Stimulated activated CD4-positive, alpha-beta T cell treated with anti-CD3 and anti-CD28 coated beads, Interleukin-4, amount 100 ng/mL, for 48 hours (primary cell): ENCODE measurements at places on chromosomes 1 and 21.

DNA sequence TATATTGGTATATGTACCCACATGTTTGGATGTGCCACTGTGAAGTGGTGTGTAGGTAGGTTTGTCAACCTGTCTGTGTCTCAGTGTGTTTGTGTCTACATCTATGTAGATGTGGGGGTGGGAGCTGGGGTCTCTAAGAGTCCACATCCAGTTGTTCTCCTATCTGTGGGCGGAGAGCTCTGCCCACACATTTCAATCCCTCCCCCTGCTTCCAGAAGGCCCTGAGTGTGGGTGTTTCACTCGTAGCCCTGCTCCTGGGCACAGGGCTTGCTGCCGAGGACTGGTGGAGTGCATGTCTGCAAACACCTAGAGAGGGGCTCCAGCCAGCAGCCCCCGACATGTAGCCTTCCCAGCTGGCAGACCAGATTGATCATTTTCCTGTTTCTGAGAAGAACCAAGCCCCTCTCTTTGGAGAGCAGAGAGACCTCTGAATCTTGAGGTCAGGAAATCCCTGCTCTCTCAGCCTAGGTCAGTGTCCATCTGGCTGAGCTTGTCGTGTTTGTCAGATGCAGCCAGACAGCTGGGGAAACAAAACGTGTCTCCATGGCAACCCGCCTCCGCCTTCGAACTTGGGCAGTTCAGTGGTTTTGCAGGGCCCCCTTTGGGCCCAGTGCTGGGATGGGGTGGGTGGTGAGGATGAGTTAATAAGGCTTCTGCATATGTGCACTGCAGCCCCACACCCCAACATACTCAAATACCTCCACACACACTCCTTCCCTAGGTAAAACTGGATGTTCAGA, 31.2 kb upstream of the SYNC start:
- DNase-seq: no peak

DNA sequence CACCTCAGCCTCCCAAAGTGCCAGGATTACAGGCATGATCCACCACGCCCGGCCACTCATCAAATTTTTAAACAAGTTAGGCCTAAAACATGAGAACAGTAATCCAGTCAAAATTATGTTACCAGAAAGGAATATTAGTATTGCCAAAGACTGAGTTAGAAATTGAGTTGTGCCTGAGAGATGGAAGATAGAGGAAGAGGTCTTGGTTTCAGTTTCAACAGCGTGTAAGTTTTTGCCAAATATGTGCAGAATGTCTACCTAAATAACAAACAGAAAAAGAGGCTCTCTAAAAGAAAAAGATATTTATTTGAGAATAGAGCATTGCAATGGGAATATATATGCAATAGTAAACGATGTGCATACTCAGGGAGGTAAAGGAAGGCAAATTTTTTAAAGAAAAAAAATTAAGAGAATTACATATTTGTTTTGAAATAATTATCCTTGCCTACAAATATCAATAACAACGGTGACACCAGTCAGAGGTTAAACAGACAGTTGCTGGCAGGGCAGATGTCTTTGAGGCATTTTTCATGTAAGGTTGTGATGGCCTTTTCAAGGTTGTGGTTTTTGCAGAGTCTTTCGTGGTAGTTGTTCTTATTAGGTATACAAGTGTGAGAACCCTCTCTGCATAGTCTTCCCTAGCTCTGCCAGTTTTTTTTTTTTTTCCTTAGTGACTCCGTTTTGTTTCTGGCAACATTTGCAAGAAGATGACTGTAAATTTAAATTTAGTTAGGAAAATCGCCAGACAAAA, 2.2 kb upstream of the CD1B start:
- DNase-seq: no peak

DNA sequence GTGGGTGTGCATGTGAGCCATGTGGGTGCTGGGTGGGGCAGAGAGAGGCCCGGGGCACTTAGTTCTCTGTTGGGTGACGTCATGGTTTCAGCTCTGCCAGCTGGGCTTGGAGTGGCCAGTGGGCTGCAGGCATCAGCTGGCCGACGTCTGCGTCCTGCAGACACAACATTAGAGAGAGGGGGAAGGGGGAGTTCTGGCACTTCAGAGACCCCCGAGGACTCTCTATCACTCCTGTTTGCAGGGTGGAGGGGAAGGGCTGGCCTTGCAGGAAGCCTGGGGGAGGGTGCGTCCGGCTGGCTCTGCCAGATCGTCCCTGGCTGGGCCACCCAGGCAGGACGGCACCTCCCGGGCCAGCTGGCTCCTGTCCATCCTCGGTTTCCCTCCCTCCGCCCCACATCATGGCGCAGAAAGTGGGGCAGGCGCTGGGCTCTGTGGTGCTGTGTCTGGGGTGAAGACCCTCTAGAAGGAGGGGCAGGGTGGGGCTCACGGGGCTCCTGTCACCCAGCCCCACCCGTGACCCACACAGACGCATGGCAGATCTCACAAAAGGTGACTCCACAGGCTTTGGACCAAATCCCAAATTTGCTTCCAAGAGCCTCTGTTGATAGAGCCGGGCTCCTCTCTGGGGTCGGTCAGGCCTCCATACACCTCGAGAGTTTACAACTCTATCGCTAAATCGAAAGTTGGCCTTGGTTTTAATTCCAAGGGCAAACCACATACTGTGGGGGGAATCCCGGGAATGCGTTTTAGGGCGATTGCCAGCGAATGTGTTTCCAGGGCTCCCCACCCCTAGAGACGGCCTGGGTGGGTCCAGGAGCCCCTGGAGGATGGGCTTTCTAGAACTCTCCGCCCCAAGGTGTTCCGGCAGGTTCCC, 73.4 kb upstream of the TTC34 start:
- DNase-seq: no peak

- peak; percentile 97 for DNase-seq
Observed at GRCh38 chr1:44799770-44800584, at the start of gene PLK3. Gene PLK3 (plus strand): TSS chr1:44800377. CDS start chr1:44800464, 87 bp downstream.

GRCh38 chr1:55836086-55836485, 620.9 kb upstream of the USP24 start:
- DNase-seq: no peak

DNA sequence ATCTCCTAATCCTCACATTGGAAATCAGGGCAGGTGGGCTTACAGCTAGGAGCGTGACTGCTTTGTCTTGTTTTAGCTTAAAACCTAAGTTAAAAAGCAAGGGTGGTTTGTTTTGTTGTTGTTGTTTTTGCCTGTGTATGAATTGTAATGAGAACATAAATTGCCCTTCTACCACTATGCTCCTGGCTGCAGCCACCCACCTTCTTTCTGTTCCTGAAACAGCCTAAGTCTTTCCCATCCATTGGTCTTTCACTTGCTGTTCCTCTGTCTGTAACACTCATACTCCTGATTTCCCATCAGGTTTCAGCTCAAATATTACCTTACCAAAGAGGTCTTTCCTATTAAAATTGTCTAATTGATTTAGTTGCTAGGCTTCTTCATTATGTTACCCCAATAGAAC, 604 bp upstream of the TMEM79 start:
- DNase-seq: no peak
